ENCODE measurements at places on chromosomes 4 and X. TPM values are rescaled to one million over a fixed set of nuclear protein-coding genes. Genes with fewer than 3 reads are reported as not detected.

Gene NAT8L
- total RNA-seq: 1.3 TPM

- DNase-seq: no peak
- no peaks in the 10 kb centered on the region for H3K36me3 ChIP-seq
- H3K4me3 ChIP-seq: no peak overlapping the region
- no peak overlapping the region for H3K27ac ChIP-seq
Observed at GRCh38 chr4:101718810-101719209, 71.7 kb upstream of the BANK1 start.

DNA sequence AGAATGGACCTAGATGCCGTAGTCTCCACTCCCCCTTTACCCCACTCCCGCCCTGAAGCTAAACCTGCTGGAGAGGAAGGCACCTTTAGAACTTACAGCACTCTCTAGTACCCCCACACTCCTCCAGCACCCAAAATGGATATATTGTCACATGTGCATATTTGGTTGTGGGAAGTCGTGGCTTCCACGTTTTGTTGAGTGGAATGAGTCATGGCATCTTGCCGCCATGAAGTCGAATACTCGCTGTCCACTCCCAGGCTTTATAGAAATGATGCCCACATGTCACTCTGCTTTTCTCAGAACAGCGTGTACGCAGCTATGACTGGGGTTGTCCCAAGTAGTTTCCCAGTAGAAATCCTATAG is 545 bp downstream of the ABCE1 start:
- H3K27me3 ChIP-seq: no peaks in the 10 kb centered on the region
- peaks cover 21% of the 10 kb centered on the region for H3K4me1 ChIP-seq
- peaks cover 6% of the 10 kb centered on the region for H3K36me3 ChIP-seq
- peak; percentile 9 for DNase-seq
- peak overlapping the region; percentile 89 for H3K27ac ChIP-seq

- H3K27me3 ChIP-seq: no peaks in the 10 kb centered on the region
- no peaks in the 10 kb centered on the region for H3K36me3 ChIP-seq
Observed at GRCh38 chrX:43881410-43882293, 598 bp downstream of the MAOB start.

All from thyroid gland (tissue), 4 donors.